Common myeloid progenitor, CD34-positive (primary cell): ENCODE measurements at places on chromosomes 2 and 18.

- DNase-seq, result no peak
Measured at GRCh38 chr2:172970660-172971059, 105.0 kb upstream of the MAP3K20 start.

GRCh38 chr2:88897715-88898114, 206.2 kb downstream of the RPIA start:
- DNase-seq, result peak; percentile 58

DNA sequence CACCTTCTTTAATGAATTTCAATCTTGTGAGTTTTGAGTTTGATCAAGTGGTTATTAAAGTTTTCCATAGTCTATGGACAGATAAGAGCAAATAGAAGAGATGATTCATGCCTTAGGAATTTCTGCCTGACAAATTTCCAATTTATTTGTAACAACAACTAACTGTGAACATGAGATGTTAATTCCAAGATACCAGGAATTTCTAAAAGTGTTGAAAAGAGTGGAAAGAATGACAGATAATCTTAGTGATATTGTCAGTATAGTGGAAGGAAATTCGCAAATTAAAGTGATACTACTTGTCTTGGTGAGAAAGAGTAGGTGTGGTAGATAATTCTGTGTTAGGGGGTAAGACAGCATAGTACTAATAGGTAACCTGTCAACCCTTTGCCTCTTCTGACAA, 82.4 kb downstream of the AGPS start:
- DNase-seq, result no peak

DNA sequence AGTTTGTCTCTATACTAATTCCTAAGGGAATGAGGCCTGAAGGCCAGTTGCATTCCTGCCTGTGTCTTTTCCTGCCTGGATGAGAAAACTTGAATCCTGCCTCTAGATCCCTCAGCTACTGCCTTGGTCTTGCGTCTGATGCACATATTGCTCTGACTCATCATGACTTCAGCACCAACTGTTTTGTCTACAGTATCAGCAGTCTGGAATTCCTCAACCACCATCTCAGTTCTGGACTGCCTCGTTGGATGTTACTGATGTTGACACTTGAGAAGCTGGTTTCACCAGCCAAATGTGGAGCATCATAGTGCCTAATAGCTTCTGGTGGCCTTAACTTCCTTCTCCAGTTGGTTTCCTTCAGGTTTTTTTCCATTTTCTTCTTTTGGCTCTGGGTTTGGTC, 211.0 kb downstream of the CTNNA2 start:
- no peak for DNase-seq

DNA sequence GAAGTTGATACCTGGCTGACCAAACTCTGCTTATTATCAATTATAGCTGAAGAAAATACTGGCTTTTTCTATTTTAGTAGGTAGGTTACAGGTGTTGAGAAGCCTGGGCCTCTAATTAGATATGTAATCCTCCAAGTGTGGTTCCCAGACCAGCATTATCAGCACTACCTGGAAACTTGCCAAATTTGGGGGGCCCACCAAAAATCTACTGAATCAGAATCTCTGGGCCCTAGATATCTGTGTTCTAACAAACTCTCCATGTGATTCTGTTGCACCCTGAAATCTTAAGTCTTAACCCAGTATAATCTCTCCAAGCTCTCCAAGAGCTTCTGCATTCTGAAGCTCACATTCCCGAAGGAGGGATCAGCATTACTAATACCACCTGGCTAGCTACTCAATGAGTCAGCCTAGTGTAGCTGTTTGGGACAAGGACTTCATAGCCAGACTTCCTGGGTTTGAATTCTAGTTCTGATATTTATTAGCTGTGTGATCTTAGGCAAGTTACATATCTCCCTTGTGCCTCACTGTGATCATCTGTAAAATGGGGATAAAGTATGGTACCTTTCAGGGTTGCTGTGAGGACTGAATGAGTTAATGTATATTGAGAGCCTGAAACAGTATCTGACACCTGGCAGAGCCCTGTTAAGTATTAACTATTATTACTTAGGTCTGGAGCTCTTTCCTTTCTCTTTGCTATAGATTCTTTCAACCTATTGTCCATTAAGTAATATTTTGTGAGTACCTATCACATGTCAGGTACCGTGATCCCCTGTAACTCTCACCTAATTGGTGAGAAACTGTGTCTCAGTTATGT, 94.1 kb upstream of the CD302 start:
- DNase-seq, result no peak

- no peak for DNase-seq
Measured at GRCh38 chr2:222058819-222059445, 239.9 kb downstream of the PAX3 start.

DNA sequence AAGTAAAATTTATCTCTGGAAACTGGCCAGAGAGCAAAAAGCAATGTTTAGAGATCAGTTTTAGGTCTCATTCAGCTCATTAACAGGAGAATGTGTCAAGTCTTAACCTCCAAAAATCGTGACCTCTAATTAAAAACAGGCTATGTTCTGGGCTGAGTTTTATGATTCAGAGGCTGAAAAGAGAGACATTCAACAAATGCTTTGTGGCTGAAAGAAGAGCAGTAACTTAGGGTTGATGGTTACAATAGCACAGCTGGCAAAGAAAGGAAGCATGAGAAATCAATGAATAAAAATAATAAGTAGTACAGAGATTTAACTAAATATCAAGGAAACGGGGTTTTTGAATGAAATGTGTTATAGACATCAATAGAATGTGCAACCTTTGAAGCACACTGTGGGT, 13.1 kb downstream of the TGIF1 start:
- no peak for DNase-seq

DNA sequence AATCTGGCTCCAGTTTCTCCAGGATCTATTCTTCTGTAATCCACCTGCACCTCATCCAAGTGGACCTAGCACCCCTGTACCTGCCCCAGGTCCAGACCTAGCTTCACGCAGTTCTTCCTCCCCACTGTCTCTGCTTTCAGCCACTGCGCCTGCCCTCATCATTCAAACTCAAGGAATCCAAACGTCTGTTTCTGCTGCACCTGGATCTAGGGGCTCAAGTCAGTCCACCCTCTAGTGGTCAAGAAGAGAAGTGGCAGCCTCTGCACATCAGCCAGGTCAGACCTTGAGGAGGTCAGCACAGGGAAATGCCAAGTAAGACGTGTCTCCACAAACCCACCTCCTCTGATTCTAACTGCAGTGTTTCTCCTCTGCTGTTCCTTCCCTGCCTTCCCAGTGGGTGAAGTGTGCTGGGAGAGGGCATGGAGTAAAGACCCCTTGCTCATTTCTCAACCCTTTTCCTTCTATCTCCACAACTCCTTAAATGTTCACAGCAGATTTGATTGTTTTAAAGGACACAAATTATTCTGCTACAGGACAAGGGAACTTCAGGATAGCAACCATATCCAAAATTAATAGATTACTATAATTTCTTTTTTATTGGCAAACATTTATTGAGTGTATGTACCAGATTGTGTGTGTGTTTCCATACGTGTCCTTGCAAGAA, 8.6 kb upstream of the RNF152 start:
- peak; percentile 50 for DNase-seq

DNA sequence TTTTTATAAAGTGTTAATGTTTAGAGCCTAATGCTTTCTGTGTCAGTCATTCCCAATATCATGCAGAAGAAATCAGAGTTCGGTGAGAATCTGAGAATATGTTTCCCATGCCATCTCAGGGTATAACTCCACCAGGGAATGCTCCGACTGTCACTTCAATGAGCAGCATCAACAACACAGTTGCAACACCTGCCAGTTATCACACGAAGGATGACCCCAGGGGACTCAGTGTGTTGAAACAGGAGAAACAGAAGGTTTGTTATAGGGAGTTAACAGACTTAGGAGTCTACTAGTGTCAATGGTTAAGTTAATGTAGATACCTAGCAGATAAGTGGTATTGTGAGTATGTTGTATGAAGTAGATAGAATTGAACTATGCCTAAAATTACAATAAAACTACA, 31.0 kb downstream of the VAPA start:
- DNase-seq, result no peak

- no peak for DNase-seq
Measured at GRCh38 chr2:57434441-57434840, 612.2 kb upstream of the VRK2 start.

DNA sequence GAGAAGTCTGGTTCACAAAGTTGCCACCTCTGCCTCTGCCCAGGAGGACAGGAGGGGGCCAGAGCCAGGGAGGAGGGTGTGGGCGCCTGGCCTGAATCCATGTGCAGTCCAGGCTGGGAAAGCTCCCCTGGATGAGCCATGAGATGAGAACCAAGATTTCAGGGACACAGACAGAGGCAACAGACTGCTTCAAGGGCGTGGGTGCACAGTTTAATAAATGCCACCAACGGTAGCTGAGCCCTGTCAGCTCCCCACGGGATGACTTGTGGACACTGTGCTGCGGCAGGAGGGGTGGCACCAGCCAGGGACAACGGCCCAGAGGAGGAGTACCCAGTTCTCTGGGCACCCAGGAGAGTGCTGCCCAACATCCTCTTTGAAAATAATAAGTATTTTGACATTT, 15.2 kb downstream of the CAPG start:
- DNase-seq, result no peak

DNA sequence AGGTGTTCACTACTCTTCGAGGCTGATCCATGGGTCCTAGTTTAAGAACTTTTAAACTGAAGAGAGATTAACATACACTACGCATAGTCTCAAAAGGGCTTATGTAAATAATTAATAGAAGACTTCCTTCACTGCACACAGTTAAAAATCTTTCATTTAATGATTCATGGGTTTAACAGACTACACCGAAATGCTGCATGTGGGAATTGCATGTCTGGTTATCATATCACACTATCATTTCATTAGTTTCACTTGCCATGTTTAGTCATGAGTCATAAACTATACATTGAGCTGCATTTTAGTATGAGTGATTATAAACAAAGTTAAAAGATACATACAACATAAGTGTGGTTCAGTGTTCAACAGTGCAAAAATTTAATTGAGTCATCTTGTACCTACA, 31.2 kb downstream of the GLS start:
- no peak for DNase-seq

GRCh38 chr18:27138079-27138478, 47.0 kb downstream of the CHST9 start:
- DNase-seq, result no peak
